ENCODE measurements at places on chromosomes 2 and 18.

- no peak for DNase-seq
These were observed 137.6 kb upstream of the HNMT start for GRCh38 chr2:137826373-137827372.

DNA sequence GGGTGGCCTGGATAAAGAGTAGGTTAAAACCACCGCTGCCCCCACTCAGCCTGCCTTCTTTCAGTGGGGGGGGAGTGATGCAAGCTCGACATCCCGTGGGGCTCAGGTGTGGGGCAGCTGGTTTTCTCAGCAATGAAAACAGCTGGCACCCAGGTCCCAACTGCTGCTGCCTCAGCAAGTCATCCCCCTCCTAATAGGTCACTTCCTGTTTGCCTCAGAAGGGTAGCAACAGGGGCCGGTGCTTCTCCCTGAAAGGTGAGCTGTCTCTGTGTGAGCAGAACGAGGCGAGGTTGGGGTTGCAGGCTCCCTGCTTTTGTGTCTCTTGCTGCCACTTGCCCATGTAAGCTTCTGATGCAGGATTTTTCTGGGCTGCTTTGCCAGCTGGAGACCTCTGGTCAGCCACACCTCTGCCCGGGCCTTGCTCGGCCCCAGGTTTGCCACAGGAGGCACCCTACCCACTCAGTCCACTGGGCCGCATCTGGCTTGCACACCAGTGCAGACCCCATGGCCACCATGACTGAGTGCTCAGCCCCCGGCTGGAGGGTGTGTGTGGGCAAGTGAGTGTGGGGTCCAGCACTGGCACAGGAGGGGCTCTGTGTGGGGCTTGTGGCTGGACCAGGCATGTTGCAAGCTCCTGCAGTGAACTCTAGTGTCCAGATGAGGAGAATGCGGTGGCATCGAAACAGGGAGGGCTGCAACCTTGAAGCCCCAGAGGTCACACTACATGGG, 11.5 kb upstream of the ASB1 start:
- DNase-seq: no peak

GRCh38 chr2:33321236-33321771, 155.1 kb upstream of the RASGRP3 start:
- peak; percentile 55 for DNase-seq

DNA sequence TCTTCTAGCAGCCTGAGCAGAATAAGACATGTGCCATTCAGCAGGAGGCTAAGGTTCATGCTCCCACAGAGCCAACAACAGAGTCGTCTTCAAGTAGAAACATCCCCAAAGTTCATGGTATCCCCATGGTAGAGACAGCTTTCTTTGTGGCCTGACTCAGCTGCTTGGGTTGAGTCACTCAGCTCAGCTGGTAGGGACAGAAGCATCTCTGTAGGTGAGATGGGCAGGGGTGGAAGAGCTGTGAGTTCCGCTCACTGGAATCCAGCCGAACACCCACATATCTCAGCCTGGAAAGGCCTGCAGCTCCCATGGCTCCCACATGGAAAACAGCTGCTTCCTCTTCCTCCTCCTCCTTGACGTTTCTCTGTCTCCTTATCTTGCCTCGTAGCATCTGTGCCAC, 792.7 kb downstream of the RNF144A start:
- DNase-seq: no peak

GRCh38 chr2:203594541-203594940, 59.4 kb upstream of the RAPH1 start:
- DNase-seq: no peak

GRCh38 chr2:128817813-128818212, 499.1 kb upstream of the HS6ST1 start:
- DNase-seq: no peak

- DNase-seq: no peak
These were observed 238.0 kb downstream of the PTPRM start for GRCh38 chr18:7805096-7805495.

- DNase-seq: no peak
These were observed 1702.6 kb upstream of the LRRTM1 start for GRCh38 chr2:82007071-82007664.

GRCh38 chr2:160492401-160493226, 993 bp downstream of the RBMS1 start:
- peak; percentile 58 for DNase-seq

- DNase-seq: no peak
These were observed 61.3 kb downstream of the TMEM247 start for GRCh38 chr2:46540496-46541331.

DNA sequence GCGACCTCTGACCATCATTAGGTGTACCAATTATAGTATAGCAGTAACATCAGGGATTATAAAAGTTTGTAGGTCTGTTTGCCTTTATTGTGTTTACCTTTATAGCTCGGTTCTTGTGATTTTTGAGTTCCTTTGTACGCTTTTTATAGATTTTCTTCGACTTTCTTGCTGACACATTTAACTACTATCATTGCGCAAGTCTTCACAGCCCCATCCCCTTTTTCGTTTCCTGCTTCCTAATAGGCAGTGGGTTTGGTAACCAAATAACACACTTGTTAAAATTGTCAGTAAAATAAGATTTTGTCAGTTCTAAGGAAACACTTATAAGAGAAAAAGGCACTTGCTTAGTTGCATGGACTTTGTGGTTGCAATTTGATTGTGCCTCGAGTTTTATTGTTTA, 541.5 kb downstream of the LRP1B start:
- DNase-seq: no peak

- DNase-seq: no peak
These were observed 1.6 kb upstream of the CXXC1 start for GRCh38 chr18:50289108-50289443.

Data from hematopoietic multipotent progenitor cell (in vitro differentiated cells).